ENCODE measurements at places on chromosomes 1 and 21.
A peak's percentile ranks its signal among the peaks of the same experiment; 100 is the strongest.

GRCh38 chr1:18769140-18769539 is 90.3 kb downstream of the TAS1R2 start:
- H3K27ac ChIP-seq, result no peak overlapping the region
- peaks cover 52% of the 10 kb centered on the region for H3K27me3 ChIP-seq
- DNase-seq, result no peak
- no peaks in the 10 kb centered on the region for H3K4me1 ChIP-seq
- no peak overlapping the region for H3K4me3 ChIP-seq
- no peaks in the 10 kb centered on the region for H3K36me3 ChIP-seq

GRCh38 chr1:50667710-50668356 is 244.6 kb upstream of the DMRTA2 start:
- no peak overlapping the region for H3K27ac ChIP-seq
- no peaks in the 10 kb centered on the region for H3K4me1 ChIP-seq
- H3K36me3 ChIP-seq, result peaks cover 7% of the 10 kb centered on the region
- DNase-seq, result no peak
- H3K27me3 ChIP-seq, result no peaks in the 10 kb centered on the region

DNA sequence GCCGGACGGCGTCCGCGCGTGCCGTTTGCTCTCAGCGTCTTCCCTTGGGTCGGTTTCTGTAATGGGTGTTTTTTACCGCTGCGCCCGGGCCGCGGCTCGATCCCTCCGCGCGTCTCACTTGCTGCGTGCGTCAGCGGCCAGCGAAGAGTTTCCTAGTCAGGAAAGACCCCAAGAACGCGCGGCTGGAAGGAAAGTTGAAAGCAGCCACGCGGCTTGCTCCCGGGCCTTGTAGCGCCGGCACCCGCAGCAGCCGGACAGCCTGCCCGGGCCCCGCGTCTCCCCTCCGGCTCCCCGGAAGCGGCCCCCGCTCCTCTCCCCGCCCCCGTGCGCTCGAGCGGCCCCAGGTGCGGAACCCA is 159.8 kb downstream of the RUNX1 start:
- peak overlapping the region; percentile 99 for H3K27ac ChIP-seq
- H3K36me3 ChIP-seq, result peaks cover 43% of the 10 kb centered on the region
- peak overlapping the region; percentile 89 for H3K4me3 ChIP-seq
- H3K4me1 ChIP-seq, result peaks cover 52% of the 10 kb centered on the region

- no peak for DNase-seq
- peaks cover 17% of the 10 kb centered on the region for H3K4me1 ChIP-seq
These were observed 13.4 kb downstream of the RIT1 start for GRCh38 chr1:155897746-155898145.

GRCh38 chr1:72524021-72524420 is 241.7 kb upstream of the NEGR1 start:
- H3K36me3 ChIP-seq, result no peaks in the 10 kb centered on the region
- H3K4me3 ChIP-seq, result no peak overlapping the region
- H3K27me3 ChIP-seq, result no peaks in the 10 kb centered on the region
- no peaks in the 10 kb centered on the region for H3K4me1 ChIP-seq
- H3K27ac ChIP-seq, result no peak overlapping the region

GRCh38 chr1:33738536-33738935 is 125.3 kb upstream of the HMGB4 start:
- no peak overlapping the region for H3K4me3 ChIP-seq
- DNase-seq, result no peak
- no peaks in the 10 kb centered on the region for H3K4me1 ChIP-seq
- H3K27ac ChIP-seq, result no peak overlapping the region

Data from activated T-cell treated with anti-CD3 and anti-CD28 coated beads, Interleukin-2, amount 50 U/mL, for 24 hours (primary cell).